ENCODE measurements at places on chromosomes 12 and 14.

- DNase-seq = no peak
These were observed 149.2 kb downstream of the NRXN3 start for GRCh38 chr14:78319406-78319805.

- no peak for DNase-seq
These were observed 637.9 kb downstream of the MED13L start for GRCh38 chr12:115639648-115640012.

DNA sequence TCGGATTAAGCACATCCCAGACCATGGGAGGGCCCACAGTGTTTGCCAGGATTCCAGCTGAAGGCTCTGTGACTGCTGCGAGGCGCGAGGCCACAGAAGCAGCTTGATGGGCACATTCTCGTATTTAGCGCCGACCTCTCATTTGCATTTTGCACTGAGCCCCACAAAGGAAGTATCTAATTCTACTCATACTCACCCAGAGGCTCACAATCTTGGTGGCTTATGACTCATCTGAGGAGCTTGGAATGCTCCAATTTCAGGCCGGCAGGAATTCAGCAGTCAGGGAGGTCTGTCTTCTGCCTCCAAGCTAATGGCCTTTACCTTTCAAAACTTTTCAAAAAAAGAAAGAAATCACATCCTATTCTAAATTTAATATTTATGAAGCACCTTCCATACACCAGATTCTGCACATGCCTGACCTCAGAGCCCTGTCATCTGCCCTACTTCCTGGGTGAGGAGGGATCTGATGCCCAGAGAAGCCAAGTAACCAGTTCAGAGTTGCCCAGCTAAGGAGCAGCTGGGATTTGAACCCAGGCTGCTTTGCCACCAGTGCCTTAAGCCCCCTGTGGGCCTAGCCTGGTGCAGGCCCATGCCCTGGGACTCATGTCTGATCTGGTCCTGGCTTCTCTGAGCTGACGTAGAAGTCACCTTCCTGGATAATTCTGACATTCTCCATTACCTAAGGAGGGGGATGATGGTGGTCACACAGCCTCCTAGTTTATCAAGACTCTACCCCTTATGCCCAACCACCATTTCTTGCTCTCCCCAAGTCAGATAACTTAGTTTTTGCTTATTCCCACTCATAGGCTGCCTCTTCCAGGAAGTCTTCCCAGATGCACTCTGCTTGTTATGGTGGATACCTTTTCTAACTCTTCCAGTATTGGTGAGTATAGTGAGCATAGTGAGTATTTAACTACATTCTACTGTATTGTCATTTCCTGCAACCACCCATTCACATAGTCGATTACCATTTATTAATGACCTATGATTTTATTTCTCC is 198.9 kb downstream of the RBM19 start:
- peak; percentile 84 for DNase-seq

DNA sequence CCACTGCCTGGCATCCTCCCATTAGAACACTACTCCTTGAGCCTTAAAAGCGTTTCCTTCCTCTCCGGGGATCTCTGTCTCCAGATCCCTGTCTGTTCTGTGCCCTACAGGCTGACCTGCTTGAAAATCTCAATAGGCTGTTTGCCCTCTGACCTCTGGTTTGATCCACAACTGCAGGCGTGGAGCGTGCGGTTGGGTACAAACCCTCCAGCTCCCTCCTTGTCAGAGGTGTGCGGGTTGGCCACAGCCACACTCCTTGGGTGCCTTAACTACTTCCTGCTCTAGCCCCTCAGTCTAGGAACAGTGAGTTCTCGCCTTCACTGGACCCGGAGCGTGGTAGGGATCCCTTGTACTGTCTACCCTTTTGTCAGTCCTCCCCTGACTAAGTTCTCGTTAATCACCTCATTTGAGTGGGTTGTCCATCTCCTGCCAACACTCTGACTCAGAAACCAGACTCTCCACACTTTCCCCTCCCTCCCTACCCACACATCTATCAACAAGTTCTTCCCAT is 33.1 kb downstream of the CMKLR1 start:
- DNase-seq = peak; percentile 78

GRCh38 chr14:31716208-31716607 is 155.0 kb downstream of the NUBPL start:
- DNase-seq = no peak

DNA sequence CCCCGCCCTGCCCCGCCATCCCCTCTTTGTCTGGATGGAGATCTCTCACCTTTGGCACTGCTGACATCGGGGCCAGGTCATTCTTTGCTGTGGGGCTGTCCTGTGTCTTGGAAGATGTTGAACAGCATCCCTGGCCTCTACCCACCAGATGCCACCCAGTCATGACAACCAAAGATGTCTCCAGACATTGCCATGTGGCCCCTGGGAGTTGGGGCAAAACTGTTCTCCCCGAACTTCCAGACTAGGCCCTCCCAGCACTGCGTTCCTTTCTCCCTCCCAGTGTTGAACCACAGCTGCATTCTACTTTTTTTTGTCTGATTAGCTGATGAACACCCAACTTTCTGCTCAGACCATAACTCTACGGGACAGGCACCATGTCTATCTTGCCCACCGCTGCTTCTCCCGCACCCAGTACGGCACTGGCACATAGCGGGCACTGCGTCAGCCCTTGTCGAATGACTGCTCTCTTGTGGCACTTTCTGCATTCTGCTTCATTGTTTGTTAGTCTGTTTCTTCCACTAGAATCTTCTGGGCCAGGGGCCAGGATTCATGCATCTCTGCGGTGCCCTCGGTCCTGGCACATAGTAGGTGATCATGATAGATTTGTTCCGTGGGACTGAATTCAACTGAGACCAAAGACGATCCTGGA is 13.1 kb upstream of the MYL2 start:
- no peak for DNase-seq

- no peak for DNase-seq
These were observed 9.3 kb upstream of the TMEM106C start for GRCh38 chr12:47954058-47954457.

DNA sequence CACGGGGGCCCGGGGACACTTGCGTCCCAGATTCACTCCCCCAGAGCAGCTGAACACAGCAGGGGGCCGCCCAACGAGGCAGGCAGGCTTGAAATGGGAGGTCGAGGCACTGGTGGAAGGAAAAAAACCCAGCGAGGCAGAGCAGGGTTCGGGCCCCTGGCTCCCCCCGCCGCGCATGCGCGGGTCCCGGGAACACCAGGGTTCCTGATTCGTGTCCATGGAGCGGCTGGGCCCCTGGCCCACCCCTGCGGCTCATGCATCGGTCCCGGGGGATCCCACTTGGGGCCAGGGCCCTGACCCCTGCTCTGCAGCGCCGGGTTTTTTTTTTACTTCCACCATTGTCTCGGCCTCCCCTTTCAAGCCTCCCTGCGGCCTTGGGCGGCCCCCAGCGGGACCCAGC is 321.5 kb downstream of the ALG10 start:
- DNase-seq = no peak

- peak; percentile 76 for DNase-seq
These were observed 7.3 kb upstream of the C12orf50 start for GRCh38 chr12:88036353-88036965.

DNA sequence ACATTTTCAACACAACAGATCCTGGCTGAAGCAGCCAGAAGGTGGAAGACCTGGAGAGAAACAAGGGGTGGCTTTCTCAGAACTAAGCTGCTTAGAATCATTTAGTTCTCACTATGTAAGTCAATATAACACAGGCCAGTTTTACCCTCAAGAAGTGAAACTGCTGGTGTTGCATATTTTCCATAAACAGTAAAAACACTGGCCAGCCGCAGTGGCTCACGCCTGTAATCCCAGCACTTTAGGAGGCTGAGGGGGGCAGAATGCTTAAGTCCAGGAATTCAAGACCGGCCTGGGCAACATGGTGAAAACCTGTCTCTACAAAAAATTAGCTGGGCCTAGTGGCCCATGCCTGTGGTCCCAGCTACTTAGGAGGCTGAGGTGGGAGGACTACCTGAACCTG is 11.6 kb downstream of the STX2 start:
- DNase-seq = peak; percentile 39

GRCh38 chr14:91063119-91063518 is 2.7 kb upstream of the RPS6KA5 start:
- no peak for DNase-seq

- DNase-seq = peak; percentile 74
These were observed 5.3 kb downstream of the BHLHE41 start for GRCh38 chr12:26119391-26119989.

- no peak for DNase-seq
These were observed 435.0 kb upstream of the STXBP6 start for GRCh38 chr14:25484906-25485305.

DNA sequence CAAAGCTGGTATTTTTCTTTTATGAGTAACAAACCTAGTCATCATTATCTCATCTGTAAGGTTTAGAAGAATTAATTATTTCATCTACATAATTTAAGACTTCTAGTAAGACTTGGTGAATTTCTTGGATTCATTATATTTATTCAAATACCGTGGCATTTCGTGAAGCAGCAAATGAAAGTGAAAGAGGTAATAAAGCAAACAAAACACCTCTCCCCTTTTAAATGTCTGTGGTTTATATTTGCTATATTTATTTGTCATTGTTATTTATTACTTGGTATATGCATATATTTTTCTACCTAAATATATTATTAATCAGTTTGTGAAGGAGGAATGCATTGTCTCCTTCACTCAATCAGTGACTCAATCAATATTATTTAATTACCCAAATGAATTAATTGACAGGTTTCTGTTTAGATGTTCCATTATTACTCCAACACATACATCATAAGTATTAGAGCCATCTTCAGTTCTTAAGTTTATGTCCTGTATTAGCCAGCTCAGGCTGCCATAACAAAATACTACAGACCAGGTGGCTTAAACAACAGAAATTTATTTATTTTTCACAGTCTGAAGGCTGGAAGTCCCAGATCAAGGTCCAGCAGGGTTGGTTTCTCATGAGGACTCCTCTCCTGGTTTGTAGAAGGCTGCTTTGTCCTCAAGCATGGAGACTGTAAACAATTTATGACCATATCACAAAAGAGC is 6.6 kb downstream of the CFAP54 start:
- DNase-seq = no peak

DNA sequence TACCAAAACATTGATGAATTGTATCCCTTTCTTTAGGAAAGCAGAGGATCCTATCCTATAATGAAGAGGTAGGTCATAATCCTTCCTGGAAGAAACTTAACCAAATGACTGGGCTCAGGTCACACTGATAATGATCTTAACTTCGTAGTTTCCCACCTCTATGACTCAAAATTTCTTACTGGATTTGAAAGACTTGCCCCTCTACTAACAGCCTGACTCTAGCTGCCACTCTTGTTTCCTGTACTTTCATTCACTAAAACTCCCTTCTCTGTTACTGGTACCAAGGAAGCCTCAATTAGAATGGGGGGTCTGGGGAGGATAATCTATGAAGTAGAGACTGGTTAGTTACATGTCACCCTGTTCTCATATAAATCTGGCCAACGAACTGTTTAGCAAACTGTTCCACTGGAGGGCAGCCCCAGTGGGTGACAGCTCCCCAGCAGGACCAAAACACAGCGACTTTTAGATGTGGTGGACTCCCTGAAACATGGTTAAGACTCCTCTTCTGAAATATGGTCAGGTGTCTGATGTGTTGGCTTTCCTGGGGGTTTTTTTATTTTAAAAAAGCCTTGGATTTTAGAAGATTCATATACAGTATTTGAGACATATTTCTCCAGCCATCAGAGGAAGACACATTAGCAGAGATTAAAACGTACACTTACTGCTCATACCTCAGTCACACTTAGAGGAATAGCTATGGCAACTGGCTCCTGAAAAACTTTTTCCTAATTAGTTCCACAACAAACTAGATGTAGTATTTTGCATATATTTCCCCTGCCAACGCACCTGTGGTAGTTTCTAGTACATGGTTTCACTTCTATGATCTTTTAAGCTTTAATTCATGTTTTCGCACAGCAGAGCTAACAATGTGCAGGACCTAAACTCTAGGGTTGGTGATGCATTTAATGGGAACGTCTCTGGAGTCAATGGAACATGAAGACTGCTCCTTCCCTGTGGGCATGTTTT is 72.3 kb downstream of the ACADS start:
- DNase-seq = no peak

DNA sequence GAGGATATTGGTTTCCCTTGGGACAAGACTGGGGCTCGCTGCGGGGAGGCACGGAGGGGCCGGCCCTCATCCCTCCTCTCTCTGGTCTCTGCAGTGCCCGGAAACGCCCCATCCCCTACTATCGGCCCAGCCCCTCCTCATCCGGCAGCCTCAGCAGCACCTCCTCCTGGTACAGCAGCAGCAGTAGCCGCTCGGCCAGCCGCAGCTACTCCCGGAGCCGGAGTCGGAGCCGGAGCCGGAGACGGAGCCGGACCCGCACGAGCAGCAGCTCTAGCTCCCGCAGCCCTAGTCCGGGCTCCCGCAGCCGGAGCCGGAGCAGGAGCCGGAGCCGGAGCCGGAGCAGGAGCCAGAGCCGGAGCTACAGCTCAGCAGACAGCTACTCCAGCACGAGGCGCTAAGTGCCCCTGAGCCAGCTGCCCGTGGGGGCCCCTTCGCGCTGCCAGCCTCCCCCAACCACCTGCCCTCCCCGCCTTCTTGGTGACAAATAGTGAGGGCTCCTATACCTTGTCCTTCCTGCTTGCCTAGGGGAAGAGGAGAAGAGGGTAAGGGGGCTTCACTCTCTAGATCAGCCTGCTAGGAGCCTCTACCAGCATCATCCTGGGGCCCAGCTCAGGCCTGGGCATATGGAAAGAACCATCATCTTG is 22.2 kb upstream of the HSPB8 start:
- no peak for DNase-seq

DNA sequence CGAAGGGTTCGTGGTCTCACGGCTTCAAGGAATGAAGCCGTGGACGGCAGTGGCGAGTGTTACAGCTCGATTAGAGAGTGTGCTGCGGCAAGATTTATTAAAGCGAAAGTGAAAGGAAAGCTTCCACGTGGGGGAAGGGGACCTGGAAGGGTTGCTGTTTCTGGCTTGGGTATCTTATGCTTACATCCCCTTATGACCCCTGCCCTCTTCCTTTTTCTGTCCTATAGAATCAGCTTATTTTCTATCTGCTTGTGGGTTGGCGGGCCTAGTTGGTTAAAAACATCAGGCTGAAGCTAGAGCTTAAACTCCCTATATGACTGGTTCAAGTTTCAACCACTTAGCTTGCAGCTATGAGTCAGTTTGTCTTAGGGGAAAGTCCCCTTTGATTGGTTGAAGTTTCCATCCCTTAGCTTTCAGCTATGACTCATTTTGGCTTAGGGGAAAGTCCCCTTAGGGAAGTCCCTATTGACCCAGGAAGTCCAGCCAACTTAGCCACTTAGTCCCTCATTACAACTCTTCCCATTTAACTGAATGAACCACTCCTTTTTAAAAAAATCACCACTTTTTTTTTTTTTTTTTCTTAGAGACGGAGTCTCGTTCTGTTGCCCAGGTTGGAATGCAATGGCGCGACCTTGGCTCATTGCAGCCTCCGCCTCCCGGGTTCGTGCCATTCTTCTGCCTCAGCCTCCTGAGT is 1494.7 kb upstream of the TMEM132C start:
- peak; percentile 37 for DNase-seq

DNA sequence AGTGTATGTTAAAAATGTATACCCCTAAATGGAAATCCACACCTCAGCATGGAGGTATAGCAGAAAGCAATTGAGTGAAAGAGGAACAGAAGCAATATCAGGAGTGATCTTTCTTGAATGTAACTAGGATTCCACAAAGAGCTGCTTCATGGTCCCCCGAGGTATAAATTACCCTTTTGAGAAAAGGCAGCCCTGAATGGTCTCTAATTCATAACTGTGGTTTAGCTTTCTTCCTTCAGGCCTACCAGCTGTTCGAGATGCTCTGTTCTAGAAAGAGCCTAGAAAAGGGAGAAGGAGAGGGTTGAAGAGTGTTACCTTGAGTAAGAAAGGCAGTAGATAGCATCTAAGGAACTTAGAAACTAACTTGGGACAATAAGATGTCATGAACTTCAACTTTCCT is 42.9 kb upstream of the CSRNP2 start:
- DNase-seq = no peak

- DNase-seq = no peak
These were observed 249.1 kb downstream of the AKAP6 start for GRCh38 chr14:32578181-32578580.

All from AG10803 (cell line).